Karpas-422 (cell line): ENCODE measurements at places on chromosomes 16 and 17. TPM values are rescaled to one million over a fixed set of nuclear protein-coding genes. Genes with fewer than 3 reads are reported as not detected.

GRCh38 chr16:56332464-56333079 lies 92.8 kb downstream of the AMFR start:
- no peaks in the 10 kb centered on the region for H3K27me3 ChIP-seq
- no peak overlapping the region for H3K27ac ChIP-seq
- H3K4me3 ChIP-seq, result no peak overlapping the region
- DNase-seq, result peak; percentile 53
- peaks cover 7% of the 10 kb centered on the region for H3K4me1 ChIP-seq

DNA sequence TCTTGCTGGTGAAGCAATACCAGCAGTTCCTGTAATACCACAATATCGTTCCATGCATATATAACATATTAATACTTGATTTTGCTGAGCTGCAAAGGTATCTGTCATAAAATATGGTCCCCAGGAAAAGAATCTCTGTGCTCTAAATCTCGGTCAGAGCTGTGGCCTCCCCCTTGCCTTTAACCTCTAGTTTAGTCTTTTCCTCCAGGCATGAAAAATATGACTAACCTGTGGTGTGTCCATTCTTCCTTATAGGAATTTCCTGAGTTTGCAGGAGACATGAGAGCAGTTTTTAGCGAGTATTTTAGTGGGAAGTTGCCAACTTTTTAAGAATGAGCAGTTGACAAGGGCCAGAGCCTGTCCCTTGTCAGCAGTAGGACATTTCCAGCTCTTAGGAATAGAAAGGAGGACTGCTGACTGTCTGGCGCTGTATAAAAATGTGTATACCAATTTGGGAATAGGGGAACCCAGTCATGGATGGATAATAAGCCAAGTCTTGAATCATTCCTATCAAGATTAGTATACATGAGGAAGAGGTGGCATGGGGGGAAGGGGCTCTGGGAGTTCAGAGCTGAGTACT lies 8.7 kb downstream of the ATXN1L start:
- DNase-seq, result no peak
- no peak overlapping the region for H3K4me3 ChIP-seq
- H3K27me3 ChIP-seq, result no peaks in the 10 kb centered on the region
- no peaks in the 10 kb centered on the region; the same call in 1 of the 2 replicates for H3K36me3 ChIP-seq
- peaks cover 26% of the 10 kb centered on the region for H3K4me1 ChIP-seq

GRCh38 chr17:42566883-42567573 lies at the start of gene MLX:
TSS of gene MLX (plus strand) at chr17:42567100. CDS start at chr17:42567125, 25 bp downstream.
- peak within 1 kb of the TSS; percentile 79 for H3K27ac ChIP-seq
- H3K4me1 ChIP-seq, result peaks cover 33% of the 10 kb centered on the region
- H3K4me3 ChIP-seq, result peak within 1 kb of the TSS; percentile 99
- peak; percentile 97 for DNase-seq
- peaks cover 25% of the 10 kb centered on the region for H3K36me3 ChIP-seq
- H3K27me3 ChIP-seq, result no peaks in the 10 kb centered on the region

Gene VMO1
- not detected in 2 replicates for total RNA-seq

Gene CSH2
- total RNA-seq, result not detected in 2 replicates

- no peak overlapping the region for H3K4me3 ChIP-seq
- no peaks in the 10 kb centered on the region; the same call in 1 of the 2 replicates for H3K4me1 ChIP-seq
- H3K27me3 ChIP-seq, result no peaks in the 10 kb centered on the region
Measured at GRCh38 chr16:89003831-89004208, 26.8 kb upstream of the CBFA2T3 start.

Gene CNEP1R1
- total RNA-seq, result 11.8 and 27.1 TPM in 2 replicates

DNA sequence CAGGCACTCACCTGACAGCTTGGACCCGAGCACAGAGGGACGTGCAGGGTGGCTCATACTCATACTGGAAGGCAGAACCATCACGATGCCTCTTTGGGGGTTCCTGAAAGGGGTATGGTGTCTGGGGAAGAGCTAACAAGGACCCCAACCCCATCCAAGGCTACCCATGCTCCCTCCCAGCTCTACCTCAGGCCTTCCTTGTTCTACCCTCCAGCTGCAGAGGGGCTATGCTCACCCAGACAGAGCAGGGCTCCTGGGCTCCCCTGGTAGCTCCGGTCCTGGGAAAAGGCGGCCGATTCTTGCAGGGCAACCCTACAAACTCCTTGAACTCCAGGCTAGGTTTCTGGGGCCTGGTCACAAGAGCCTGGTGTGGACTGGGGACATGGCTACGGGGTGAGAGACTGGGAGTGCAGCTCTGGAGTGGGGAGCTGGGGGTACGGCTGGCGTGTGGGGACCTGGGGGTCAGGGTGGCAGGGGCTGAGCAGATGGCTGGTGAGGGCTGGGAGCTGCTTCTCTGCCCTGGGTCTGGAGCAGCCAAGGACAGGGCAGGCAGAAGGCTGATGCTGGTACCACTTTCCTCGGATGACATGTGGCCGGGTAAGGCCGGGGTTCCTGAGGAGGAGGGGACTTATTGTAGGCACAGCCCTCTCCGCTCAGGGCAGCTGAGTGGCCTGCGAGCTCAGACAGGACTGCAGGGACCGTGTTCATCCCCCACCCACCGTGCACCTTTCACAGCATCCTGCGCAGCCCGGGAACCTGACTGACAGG lies 2.1 kb downstream of the ACD start:
- H3K36me3 ChIP-seq, result no peaks in the 10 kb centered on the region
- no peak for DNase-seq
- no peaks in the 10 kb centered on the region for H3K27me3 ChIP-seq
- peaks cover 19% of the 10 kb centered on the region for H3K4me1 ChIP-seq

GRCh38 chr16:58940609-58941008 lies 206.5 kb upstream of the GOT2 start:
- H3K36me3 ChIP-seq, result no peaks in the 10 kb centered on the region
- H3K27me3 ChIP-seq, result no peaks in the 10 kb centered on the region; the same call in 1 of the 2 replicates
- no peak overlapping the region for H3K27ac ChIP-seq
- no peak overlapping the region for H3K4me3 ChIP-seq
- DNase-seq, result no peak

GRCh38 chr16:1089822-1090619 lies 6.0 kb downstream of the C1QTNF8 start:
- H3K4me1 ChIP-seq, result no peaks in the 10 kb centered on the region
- DNase-seq, result no peak
- no peak overlapping the region for H3K4me3 ChIP-seq
- no peaks in the 10 kb centered on the region for H3K36me3 ChIP-seq

Gene KRTAP3-1
- total RNA-seq, result not detected in 2 replicates

Gene HSF4
- total RNA-seq, result 12.4 and 15.2 TPM in 2 replicates

- peaks cover 54% of the 10 kb centered on the region for H3K4me1 ChIP-seq
- no peak overlapping the region for H3K4me3 ChIP-seq
- no peak for DNase-seq
- H3K36me3 ChIP-seq, result peaks cover 3% of the 10 kb centered on the region; the same call in 1 of the 2 replicates
- no peaks in the 10 kb centered on the region for H3K27me3 ChIP-seq
Measured at GRCh38 chr16:46833460-46833800, 2.5 kb upstream of the C16orf87 start.

Gene SDR42E1
- total RNA-seq, result 4.4 TPM in 2 replicates

Gene CACNA1H
- total RNA-seq, result not detected in 2 replicates

GRCh38 chr17:19730843-19731242 lies 14.5 kb upstream of the SLC47A2 start:
- no peak overlapping the region for H3K27ac ChIP-seq
- H3K27me3 ChIP-seq, result no peaks in the 10 kb centered on the region
- no peak overlapping the region for H3K4me3 ChIP-seq
- H3K4me1 ChIP-seq, result no peaks in the 10 kb centered on the region

Gene CCL14
- total RNA-seq, result not detected in 2 replicates
